ENCODE measurements at places on chromosomes 6 and 20. TPM values are rescaled to one million over a fixed set of nuclear protein-coding genes. Genes with fewer than 3 reads are reported as not detected.

Gene DUSP15
- total RNA-seq: not detected

Gene CLVS2
- not detected for total RNA-seq

Gene TRIM10
- total RNA-seq: not detected

Gene SERPINB6
- total RNA-seq: 60.3 TPM

Measured in IMR-90 (cell line).